ENCODE measurements at places on chromosomes 4 and X.

GRCh38 chrX:65601126-65601525 lies 66.3 kb upstream of the MSN start:
- no peak for DNase-seq

DNA sequence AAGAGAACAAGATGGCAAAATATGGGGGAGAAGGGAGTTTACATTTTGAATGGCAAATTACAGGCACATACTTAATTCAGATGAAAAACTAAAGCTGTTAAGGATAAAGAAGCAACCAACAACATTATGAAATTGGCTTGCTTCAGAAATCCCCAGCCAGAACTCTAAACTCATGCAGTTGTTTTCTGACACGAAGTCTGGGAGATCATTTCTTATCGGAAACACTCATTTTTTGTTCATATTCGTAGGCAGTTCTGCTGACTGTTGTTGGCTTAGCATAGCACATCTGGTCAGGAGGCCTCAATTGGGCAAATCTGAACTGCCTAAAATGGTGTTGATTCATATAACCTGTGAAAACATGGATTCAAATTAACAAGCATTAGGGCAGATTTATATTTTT lies 33.0 kb upstream of the ARHGAP6 start:
- DNase-seq = no peak

DNA sequence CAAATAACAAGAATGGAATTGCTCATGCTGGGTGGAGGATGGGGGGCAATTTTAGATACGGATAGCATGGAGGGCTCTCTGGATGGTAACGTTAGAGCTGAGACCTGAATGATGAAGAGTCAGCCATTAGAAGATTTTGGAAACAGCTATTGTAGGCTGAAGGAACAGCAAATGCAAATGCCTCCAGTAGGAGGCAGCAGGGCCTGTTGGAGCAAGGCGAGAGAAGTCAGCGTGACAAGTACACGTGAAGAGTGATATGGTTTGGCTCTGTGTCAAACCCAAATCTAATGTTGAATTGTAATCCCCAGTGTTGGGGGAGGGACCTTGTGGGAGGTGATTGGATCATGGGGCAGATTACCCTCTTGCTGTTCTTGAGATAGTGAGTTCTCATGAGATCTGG lies 59.3 kb upstream of the SOD3 start:
- no peak for DNase-seq

DNA sequence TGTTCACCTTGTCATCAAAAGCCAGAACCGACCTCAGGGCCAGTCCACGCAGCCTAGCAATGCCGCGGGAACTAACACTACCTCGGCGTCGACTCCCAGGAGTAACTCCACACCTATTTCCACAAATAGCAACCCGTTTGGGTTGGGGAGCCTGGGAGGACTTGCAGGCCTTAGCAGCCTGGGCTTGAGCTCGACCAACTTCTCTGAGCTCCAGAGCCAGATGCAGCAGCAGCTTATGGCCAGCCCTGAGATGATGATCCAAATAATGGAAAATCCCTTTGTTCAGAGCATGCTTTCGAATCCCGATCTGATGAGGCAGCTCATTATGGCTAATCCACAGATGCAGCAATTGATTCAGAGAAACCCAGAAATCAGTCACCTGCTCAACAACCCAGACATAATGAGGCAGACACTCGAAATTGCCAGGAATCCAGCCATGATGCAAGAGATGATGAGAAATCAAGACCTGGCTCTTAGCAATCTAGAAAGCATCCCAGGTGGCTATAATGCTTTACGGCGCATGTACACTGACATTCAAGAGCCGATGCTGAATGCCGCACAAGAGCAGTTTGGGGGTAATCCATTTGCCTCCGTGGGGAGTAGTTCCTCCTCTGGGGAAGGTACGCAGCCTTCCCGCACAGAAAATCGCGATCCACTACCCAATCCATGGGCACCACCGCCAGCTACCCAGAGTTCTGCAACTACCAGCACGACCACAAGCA lies 898 bp downstream of the UBQLN2 start:
- peak; percentile 1 for DNase-seq

DNA sequence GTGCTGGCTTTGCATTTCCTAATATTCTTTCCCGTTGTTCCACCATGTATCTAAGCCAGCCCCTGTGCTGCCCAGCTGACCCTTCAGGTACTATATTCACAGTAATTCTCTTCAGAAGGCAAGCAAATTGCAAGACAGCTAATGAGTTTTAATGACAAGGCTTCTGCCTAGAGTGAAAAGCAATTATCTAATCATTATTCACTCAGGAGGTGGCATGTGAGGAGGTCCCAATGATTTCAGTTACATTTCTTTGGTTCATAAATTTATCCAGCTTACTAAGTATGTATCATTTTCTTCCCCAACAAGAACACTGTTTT lies 123.0 kb downstream of the RASGEF1B start:
- DNase-seq = no peak

DNA sequence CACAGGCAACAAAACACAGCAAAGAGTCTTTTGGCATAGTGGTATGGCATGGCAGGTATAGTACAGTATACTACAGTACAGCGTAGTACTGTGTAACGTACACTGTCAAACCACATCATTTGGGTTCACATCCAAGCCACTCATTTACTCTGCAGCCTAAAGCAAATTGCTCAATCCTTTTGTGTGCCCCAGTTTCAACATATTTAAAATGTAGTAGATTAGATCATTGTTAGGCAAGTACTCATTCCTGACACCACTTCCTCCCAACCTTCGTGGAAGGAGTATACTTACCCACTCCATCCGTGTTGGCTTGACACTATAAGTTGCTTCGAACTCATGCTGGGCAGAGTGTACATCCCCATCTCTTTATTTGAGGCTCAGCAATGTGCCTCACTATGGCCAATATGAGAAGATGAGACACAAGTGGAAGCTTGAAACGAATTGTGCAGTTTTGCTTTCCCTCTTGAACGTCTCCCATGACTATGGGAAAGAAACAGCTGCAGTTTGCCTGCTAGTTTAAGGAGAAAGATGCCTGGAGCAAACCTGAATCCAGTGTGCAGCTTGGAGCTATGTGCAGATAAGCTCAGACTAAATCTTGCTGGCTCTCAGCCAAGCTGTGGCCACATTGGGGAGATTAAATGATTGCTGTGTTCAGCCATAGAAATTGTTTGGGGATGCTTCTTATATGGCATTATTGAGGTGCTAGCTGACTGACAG lies 85.7 kb upstream of the TBL1X start:
- DNase-seq = no peak

DNA sequence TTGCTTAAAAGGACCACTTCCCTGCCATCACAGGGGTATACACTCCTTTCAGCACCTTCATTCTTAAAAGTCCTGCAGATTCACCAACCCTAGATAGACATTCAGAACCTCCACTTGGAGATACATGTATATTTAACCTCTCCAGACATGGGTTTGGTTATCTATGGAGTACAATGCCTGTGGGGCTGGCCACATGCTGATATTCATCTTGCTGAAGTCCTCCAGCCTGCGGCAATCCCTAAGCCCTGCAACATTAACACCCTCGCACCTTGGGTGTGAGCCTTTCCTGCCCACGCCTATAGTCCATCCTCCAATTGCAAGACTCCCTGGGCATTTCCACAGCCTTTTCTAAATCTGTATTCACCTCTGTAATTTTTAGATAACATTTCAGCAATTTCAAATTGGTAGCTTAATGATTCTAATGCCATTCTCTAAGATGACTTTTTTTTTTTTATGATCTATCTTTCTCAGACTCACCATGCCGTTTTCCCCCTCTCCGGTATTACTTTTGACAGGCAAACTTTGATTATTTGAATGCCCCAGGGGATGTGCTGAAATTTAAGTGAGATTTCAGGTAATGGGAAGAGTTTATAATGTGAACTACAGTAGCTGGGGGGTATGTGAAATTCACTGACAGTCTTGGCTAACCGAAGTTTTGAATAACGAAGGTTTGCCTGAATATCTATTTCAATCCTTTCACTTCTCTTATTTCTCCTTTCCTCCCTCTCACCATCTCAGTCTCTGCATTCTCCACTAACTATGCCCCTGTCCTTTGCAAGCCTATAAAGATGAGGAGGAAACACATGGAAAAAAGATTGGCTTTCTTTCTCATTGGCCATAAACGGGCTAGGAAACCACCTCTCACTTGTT lies 24.1 kb downstream of the CCDC149 start:
- DNase-seq = no peak

DNA sequence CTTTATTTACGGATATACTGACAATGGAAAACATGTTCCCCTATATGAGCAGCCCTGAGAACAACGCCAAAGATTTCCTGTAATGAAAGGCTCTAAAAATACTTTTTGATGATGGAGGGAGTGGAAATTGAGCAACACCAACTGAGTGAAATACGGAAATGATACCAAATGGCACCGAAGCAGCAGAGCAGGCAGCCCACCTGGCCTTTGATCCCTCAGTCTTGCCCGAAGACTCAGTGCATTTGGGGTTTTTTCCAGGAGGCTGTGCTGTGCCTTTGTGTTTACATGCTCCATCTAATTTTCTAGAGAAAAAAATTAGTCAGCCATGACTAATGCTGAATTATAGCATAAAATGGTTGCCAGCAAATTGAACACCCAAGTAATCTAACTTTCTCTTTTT lies 169.9 kb upstream of the RBPJ start:
- no peak for DNase-seq

DNA sequence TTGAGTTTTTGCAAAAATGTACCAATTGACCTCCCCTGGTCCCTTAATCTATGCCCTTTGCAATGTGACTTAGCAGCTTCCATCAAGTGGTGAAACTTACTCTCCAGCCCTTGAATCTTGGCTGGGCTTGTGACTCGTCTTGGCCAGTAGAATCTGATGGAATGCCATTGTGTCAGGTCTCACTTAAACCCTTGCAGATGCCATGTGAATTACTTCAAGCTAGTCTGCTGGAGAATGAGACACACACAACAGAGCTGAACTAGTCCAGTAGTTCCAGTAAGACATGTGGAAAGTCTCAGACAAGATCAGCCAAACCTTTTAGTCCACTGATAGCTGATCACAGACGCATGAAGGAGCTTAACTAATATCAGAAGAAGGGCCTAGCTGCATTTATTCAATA lies 567.8 kb upstream of the CPEB2 start:
- no peak for DNase-seq

DNA sequence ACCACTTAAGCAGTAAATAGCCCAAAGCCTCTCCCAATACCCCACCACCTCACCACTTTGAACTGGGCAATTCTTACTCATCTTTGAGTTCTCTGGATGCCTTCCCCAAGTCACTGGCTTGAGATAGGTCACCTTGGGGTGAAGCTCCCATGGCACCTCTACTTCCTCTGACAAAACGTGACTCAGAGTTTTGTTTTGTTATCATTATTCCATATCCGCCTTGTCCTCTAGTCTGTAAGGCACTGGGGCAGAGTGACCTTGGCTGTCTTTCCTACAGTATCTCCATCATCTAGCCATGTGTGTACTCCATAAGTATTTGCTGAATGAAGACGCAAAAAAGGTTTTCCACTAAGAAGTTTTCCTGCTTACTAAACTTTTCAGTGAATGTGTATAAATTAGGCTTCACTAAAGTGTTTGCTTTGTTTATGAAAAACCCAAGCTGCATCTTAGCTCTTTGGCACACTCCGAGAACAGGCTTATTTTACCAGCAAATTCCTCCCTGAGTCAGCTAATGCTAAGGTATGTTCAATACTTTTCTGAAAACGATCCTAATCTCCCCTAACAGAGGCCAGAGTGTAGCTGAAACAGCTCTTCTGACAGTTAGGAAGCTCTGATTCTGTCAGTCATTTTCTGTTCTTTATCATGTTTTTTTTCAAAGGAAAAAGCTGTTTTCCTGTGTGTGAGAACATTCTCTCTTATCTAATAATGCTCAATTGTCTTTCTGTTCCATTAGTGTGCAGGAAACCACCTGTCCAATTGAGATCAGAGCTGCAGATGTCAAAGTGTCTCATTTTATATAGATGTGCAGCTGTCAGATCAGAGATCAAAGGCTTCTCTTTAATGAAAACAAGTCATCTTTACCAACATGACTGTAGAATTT lies 30.2 kb upstream of the TSPAN5 start:
- peak; percentile 43 for DNase-seq

DNA sequence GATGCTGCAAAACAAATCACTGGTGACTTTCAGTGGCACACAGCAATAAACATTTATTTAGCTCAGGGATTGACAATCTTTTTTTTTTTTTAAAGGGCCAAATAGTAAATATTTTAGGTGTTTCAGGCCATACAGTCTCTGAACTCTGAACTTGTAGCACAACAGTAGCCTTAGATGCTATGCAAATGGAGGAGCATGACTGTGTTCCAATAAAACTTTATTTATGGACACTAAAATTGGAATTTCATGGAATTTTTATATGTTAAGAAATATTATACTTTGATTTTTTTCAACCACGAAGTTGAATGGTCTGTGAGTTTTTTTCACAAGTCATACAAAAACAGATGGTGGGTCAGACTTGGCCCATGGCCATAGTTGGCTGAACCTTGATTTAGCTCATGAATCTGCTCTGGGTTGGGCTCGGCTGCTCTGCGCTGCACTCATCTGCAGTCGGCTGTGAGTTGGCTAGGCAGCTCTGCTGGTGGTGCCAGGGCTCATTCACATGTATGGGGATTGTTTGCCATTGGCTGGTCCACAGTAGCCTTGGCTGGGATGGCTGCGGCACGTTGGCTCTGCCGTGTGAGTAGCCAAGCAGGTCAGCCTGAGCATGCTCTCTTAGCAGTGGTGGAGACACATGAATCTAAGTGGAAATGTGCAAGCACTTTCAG lies 231.7 kb upstream of the PGRMC2 start:
- DNase-seq = no peak

- no peak for DNase-seq
Measured at GRCh38 chr4:1873776-1874175, 2.6 kb downstream of the NSD2 start.

GRCh38 chr4:30790998-30791397 lies 70.8 kb downstream of the PCDH7 start:
- DNase-seq = no peak

DNA sequence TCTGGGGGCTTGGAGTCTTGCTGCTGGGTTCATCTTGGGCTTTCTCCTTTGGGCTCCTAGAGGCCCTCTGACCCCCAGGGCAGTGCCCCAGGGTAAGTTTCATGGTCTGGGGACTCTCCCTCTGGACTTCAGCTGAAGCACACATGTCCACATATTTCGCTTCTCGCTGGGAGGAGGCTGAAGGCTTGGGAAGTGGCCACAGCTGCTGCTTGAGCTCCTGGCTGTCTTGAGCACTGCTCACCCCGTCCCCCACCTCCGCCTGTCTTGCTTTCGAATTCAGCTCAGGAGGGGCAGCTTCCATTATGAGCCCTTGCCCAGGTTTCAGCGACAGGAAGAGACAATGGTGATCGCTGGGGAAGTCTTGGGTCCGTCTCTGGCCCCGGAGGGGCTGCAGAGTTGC lies 3.7 kb downstream of the C4orf54 start:
- no peak for DNase-seq

GRCh38 chrX:69109706-69110105 lies 55.5 kb downstream of the PJA1 start:
- peak; percentile 34 for DNase-seq

Measured in AG04450 (cell line).